Skeletal muscle tissue (tissue), 5 donors: ENCODE measurements at places on chromosomes 3 and 15. TPM values are rescaled to one million over a fixed set of nuclear protein-coding genes. Genes with fewer than 3 reads are reported as not detected.

Gene CASR
- total RNA-seq = not detected

Gene RAD51
- 1.6 TPM for total RNA-seq

Gene SERINC4
- under 0.01 TPM for total RNA-seq

Gene CCR2
- 3.7 TPM for total RNA-seq

Gene NOX5
- under 0.01 TPM for total RNA-seq

Gene PLSCR2
- total RNA-seq = not detected

Gene LTK
- 4.2 TPM for total RNA-seq

Gene CCDC33
- 0.52 TPM for total RNA-seq

Gene CRYGS
- 1.0 TPM for total RNA-seq

Gene PPP1R14D
- total RNA-seq = not detected

Gene TERC
- total RNA-seq = 104 TPM

Gene TMEM202
- not detected for total RNA-seq

Gene GHSR
- not detected for total RNA-seq

Gene HHLA2
- not detected for total RNA-seq

Gene GNAT1
- not detected for total RNA-seq

Gene DNAH12
- 0.52 TPM for total RNA-seq

Gene CTXN2
- not detected for total RNA-seq

Gene C2CD4A
- total RNA-seq = not detected

Gene PLSCR4
- total RNA-seq = 21.9 TPM

Gene GAP43
- total RNA-seq = 1.0 TPM

Gene CHRM5
- not detected for total RNA-seq

Gene PRKCD
- 3.7 TPM for total RNA-seq

Gene ITPKA
- not detected for total RNA-seq

Gene SLC24A5
- not detected for total RNA-seq

Gene TNNC1
- 461 TPM for total RNA-seq

Gene ATP13A5
- not detected for total RNA-seq

Gene CLK3
- total RNA-seq = 24.0 TPM

Gene AMT
- total RNA-seq = 2.6 TPM

Gene TRPM7
- 41.2 TPM for total RNA-seq

Gene GOLGA6L9
- total RNA-seq = 4.2 TPM

Gene CLRN1
- total RNA-seq = not detected

Gene KCNMB3
- total RNA-seq = 2.6 TPM

Gene CAMKV
- not detected for total RNA-seq
